Activated effector memory CD4-positive, alpha-beta T cell treated with anti-CD3 and anti-CD28 coated beads, Interleukin-2, amount 50 U/mL, for 16 hours (primary cell): ENCODE measurements at places on chromosomes 5 and 9.
A peak's percentile ranks its signal among the peaks of the same experiment; 100 is the strongest.

- DNase-seq, result no peak
Observed at GRCh38 chr5:112159435-112159834, 259.6 kb downstream of the EPB41L4A start.

- peak; percentile 78 for DNase-seq
Observed at GRCh38 chr9:124257844-124258606, at the start of gene NEK6. Gene NEK6 (plus strand): TSS chr9:124257949. CDS start chr9:124301965, 44,016 bp downstream.

GRCh38 chr9:74783408-74783807, 104.3 kb downstream of the TRPM6 start:
- no peak for DNase-seq

GRCh38 chr9:107874591-107875369, 385.2 kb upstream of the KLF4 start:
- DNase-seq, result no peak

- no peak for DNase-seq
Observed at GRCh38 chr5:176816791-176817347, 6.5 kb downstream of the UNC5A start.

- DNase-seq, result no peak
Observed at GRCh38 chr9:134863306-134863902, 17.2 kb upstream of the FCN2 start.

DNA sequence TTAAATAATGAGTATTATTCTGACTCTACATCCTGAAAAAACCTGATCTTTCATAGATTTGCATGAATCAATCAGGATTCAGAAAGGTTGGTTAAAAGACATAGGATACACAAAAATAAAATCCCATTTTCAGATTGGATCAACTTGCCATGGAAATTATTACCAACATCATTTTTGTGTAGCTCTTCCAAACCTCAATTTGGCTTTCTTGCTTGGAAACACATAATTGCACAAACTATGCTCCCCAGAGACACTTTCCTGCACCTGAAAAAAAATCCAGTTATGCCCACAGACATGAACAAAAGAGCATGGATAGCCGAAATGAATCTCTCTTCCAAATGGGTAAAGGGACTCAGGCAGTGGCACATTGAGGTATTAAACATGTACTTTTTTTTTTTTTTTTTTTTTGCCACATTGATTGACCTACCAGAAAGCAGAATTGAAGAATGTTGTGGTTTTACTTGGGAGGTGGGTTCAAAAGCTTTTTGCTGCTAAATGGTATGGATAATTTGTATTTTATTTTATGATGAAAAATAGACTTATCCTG, 135.4 kb upstream of the FBN2 start:
- DNase-seq, result no peak

DNA sequence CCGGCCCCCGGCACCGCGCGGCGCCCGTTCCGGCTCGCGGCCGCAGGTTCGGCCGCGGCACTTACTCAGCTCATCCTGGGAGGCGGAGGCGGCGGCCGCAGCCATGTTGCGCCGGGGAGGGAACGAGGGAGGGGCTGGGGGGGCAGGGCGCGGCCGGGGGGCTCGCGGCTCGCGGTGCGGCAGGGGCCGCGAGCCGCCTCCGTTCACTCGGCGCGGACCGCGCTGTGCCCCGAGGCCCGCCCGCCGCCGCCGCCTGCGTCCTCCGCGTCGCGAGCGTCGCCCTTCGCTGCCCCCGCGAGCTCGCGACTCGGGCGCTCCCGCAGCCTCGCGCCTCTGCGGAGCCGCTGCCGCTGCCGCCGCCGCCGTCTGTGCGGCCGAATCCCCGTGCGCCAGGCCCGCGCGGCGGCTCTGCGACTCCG, 735 bp downstream of the ECPAS start:
- DNase-seq, result peak; percentile 83

GRCh38 chr9:129264388-129264787, 86.3 kb upstream of the IER5L start:
- DNase-seq, result no peak

DNA sequence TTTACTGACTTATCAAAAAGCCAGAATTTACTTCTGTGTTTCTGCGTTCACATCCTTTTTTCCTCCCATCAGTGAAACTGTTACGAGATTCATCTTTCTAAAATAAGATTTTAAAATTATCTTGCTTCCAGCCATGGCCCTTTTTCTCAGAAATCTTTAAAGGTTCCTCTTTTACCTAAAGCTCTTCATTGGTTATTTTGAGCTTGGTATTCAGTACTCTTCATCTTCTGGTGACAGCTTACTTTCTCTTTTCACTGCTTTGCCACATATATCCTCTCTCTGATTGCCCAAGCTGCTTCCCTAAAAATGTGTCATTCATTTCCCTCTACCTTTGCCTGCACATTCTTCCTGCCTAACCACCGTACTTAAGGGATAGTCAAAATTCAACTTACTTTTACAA, 32.3 kb downstream of the TGFBR1 start:
- DNase-seq, result no peak

- no peak for DNase-seq
Observed at GRCh38 chr5:90214991-90215390, 194.6 kb downstream of the CETN3 start.

GRCh38 chr9:21605489-21605931, 123.4 kb upstream of the IFNE start:
- no peak for DNase-seq

GRCh38 chr9:121566481-121567465, 67.1 kb upstream of the GGTA1 start:
- no peak for DNase-seq

DNA sequence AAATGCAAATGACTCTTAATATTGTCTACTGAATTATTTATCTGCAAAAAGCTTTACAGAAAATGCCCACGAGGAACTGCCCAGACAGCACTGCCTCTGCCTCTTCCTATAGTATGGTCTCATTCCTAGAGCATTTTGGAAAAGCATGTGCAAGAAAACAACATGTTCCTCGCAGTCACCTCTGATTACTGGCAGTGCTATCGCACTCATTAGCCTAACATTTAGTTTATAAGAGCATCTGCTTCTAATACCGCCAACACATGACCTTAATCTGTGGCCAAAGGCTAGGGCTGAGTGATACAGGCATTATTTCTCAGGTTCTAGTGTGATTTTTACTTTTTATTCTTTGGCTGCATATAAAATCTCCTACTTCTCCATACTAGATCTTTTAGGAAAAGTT, 259.2 kb downstream of the FBXL17 start:
- no peak for DNase-seq

- no peak for DNase-seq
Observed at GRCh38 chr9:108980893-108981292, 32.4 kb downstream of the CTNNAL1 start.

- no peak for DNase-seq
Observed at GRCh38 chr9:24035816-24036215, 209.8 kb upstream of the ELAVL2 start.

- DNase-seq, result peak; percentile 69
Observed at GRCh38 chr9:14314929-14315874, 1.3 kb upstream of the NFIB start.

- DNase-seq, result no peak
Observed at GRCh38 chr5:78597068-78597973, 51.3 kb downstream of the LHFPL2 start.

DNA sequence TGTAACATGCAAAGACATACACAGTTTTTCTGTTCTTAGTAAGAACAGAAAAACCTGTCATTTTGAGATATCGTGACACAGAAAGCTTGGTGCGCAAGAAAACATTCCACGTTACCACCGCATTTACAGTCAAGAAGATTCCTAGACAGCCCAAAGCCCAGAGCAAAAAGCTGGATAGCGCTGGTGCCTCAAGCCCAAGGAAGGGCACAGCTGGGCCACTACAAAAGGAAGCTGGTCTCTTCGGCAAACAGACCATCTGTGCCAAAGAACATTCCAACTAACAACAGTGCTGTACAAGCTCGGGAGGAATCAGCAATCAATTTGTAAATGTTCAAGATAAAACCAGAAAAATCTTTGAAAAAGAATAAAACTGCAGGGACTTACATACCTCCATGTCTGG, 31.0 kb downstream of the PSMB7 start:
- DNase-seq, result no peak

- DNase-seq, result no peak
Observed at GRCh38 chr5:176339304-176339703, 22.3 kb downstream of the KIAA1191 start.
